ENCODE measurements at places on chromosomes 2 and 18.

DNA sequence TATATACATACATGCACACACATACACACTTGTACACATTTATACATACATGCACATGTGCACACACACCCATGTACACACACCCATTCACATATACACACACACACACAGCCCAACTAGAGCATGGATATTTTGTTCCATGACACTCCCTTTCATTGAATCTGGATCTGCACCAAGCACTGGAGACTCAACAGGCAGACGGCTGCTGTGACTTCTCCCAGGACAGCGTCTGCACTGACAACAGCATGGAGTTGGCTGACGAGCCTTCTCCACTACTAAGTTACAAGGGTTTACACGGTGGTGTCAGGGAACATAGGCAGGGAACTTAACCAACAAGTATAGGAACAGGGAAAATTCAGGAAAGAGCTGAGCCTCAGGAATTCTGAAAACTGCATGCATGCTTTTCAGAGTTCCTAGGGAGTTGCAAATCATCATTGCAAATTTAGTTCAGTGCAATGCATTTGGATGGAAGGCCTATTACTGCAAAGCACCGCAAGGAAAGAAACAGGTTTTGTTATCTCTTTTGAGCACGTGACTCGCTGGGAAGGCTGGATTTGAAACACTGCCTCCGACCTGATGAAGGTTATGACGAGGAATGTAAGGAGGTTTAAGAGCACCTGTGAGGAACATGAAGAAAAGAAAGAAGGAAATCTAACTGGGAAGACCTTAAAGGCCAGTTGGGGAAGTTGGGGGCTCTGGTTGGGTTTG, 35.9 kb downstream of the TMEM18 start:
- DNase-seq = no peak

- no peak for DNase-seq
Observed at GRCh38 chr2:113848758-113849415, 41.0 kb upstream of the ACTR3 start.

DNA sequence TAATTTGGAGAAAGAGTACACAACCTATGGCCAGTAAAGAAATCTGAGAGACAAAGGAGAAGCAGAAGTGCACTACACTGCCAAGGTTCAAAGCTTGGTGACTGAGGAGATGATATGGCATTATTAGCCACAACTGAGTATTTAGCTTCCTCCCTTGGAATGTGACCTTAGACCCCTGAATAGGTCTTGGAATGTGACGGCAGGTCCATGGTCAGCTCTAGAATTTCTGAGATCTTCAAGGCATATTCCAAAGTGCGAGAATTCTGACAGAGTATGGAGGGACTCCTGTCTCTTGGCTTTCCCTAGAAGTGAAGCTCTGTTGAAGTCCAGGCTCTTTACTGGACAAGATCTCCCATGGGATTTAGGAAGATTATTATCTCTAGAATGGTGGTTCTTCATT, 130.0 kb upstream of the FN1 start:
- DNase-seq = no peak

- no peak for DNase-seq
Observed at GRCh38 chr2:163990541-163990940, 254.7 kb upstream of the FIGN start.

- no peak for DNase-seq
Observed at GRCh38 chr18:59535055-59535454, 162.2 kb downstream of the CCBE1 start.

GRCh38 chr2:63424329-63425078, 163.8 kb downstream of the WDPCP start:
- no peak for DNase-seq

- no peak for DNase-seq
Observed at GRCh38 chr18:73597832-73598615, 549.6 kb downstream of the FBXO15 start.

All from fibroblast of skin of left biceps (primary cell).